Cortex of kidney (tissue), 1 donor: ENCODE measurements at places on chromosomes 11 and 22.

GRCh38 chr11:62033191-62034035, 66.0 kb upstream of the FTH1 start:
- DNase-seq: no peak

GRCh38 chr22:31333641-31334040, 12.5 kb downstream of the PATZ1 start:
- no peak for DNase-seq

DNA sequence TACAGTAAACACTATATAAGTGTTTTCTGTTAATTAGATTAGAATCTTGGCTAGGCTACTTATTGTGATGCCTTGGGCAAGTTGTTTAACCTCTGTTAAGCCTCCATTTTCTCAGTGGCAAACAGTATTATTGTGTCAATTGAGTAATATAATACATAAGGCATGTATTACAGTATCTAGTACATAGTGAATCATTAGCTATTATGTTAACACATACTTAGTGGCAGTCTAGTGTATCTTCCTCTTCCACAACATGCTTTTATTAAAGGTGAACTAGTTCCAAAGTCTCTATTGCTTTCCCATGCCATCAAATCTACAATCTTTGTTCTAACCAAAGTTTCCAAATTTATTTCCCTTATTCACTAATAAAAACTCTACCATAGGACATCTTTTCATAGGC, 200.9 kb downstream of the SOX6 start:
- DNase-seq: no peak

DNA sequence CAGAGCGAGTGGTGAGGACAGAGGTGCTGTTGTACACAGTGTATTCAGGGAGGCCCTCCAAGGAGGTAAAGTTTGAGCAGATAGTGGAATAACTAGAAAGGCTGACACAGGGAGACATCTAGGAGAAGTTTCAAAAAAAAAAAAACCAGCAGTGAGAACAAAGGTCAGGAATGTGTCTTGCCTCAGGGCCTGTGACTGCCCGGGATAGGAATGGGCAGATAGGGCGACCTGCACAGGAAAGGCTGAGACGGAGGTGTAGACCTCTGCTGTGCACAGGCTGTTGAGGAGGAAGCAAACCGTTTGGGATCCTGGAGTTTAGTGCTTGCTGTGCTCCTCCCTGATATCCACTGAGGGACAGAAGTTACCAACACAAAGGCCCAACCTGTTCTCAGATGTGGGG, 406.5 kb upstream of the B3GAT1 start:
- no peak for DNase-seq

DNA sequence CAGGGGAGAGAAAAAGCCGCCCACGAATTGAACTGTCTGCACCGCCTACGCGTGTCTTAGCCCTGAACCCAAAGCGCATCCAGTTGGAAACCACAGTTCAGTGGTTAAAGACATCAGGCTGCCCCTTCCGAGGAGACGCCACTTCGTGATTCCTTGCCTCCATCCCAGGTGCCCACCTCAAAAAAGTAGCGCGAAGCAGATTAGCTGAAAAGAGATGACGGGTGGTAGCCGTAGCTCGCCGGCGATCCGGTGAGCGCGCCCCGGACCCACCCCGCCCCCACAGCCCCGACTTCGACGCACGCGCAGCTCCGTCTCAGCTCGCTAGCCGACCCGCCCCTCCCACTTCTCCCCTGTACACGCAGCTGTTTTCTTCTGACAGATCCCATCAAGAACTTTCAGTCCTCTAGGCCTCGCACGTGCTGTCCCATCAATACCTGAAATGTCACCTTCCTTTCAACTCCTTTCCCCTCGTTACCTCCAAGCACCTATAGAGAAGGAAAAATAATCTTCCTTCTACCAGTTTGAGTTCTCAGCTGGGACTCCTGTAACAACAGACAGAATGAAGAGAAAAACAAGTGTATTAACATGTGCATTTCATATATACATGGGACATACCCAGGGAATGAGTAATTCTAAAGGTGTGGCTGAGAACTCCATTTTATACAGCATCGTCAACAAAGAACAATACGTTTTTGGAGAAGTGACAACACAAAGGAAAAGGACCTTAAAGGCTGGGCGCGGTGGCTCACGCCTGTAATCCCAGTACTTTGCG, 49.5 kb downstream of the OR4D9 start:
- peak; percentile 30 for DNase-seq

- no peak for DNase-seq
Observed at GRCh38 chr11:110182886-110183285, 89.7 kb downstream of the ZC3H12C start.

GRCh38 chr22:24806663-24807001, 621 bp downstream of the SGSM1 start:
- DNase-seq: no peak

DNA sequence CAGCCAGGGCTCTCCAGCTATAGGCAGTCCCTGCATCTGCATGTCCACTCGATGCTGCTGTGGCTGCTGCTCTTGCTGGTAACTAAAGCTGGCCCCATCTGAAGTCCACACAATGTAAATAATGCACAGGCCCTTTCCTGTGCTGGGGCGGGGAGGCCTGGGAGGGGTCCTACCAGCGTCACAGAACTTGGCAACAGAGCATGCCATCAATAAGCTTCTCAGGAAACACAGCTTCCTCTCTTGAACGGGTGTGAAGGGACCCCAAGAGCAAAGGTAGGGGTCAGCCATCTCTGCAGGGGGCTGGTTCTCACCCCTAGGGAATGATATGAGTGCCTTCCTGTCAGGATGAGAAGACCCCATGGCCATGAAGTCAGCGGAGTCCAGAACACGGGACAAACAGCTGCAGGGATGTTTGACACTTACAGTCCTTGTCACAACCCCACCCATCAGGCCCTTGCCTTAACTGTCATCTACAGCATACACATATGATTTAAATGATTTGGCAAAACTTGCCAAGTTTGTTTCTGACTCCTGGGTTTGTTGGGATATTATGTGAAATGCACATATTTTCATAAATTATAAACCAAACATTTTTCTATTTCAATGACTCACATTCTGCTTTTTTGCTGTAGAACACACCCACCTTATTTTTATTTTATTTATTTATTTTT, 39.1 kb upstream of the LYVE1 start:
- no peak for DNase-seq

DNA sequence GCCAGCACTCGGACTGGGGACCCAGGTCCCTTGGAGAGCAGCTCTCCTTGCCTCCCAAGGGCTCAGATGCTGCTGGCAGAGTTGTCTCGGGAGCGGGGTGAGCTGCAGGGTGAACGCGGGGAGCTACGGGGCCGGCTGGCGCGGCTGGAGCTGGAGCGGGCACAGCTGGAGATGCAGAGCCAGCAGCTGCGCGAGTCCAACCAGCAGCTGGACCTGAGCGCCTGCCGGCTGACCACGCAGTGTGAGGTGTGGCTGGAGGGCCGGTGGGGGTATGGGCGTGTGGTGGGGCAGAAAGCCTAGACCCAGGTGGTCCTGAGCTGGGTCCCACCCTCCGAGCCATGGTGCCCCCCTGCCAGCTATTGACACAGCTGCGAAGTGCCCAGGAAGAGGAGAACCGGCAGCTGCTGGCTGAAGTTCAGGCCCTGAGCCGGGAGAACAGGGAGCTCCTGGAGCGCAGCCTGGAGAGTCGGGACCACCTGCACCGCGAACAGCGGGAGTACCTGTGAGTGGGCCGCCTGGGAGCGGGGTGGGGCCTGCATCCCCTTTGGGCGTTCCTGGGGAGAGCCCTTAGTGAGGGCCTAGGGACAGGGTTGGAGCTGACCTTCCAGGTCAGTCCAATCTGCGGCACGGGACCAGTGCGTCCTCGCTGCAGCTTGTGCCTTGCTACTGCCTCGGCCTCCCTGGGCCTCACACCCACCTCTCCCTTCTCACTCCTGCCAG, 5.8 kb upstream of the RPS6KA4 start:
- DNase-seq: no peak

DNA sequence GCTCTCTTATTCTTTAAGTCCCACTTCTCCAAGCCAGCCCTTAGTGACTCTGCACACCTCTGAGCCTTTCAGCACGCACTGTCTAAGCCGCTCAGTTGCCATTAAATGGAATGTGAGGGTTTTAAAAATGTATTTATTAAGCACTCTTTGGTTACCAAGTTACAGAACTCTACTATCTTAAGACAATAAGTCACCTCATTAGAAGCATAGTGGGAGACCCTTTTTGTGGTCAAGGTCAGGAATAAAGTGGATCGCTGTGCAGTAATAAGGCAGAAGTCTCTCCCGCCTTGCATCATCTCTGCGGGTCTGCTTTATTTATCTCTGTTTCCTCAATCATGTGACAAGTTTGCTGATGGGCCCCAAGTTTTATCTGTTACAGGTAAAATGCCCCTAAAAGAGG, 11.9 kb downstream of the SLC25A18 start:
- DNase-seq: no peak

GRCh38 chr22:47687346-47687655, 924.9 kb downstream of the TBC1D22A start:
- DNase-seq: no peak

DNA sequence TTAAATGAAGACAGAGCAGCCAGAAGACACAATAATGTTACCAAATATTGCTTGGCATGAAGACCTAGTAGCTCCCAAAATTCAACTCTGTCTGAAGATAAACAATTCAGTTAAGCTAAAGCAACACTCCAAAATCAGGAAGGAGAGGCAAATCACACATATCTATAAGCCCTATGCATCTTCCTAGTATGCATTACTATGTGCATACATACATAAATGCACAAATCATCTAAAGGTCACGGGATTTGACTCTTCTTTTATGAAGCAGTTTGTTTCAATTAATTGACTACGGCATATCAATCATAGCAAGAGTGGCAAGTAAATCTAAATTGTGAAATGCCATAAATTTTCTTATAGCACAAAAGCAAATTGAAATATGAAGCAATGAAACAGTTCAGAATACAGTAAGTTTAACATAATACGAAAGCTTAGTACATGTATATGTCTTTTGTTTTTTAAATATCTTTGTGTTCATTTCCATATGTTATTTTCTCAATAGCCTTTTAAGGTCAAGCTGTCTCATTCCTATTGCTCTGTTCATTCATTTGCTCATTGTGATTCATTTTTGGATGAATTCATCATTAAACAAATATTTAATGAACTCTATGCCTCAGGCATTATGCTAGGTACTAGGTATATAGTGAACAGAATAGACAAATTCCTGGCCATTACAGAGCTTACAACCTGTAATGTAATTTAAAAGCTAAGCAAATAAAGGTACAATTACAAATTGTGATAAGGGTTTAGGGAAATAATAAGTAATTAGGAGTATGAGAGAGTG, 540.5 kb downstream of the DLG2 start:
- DNase-seq: no peak

DNA sequence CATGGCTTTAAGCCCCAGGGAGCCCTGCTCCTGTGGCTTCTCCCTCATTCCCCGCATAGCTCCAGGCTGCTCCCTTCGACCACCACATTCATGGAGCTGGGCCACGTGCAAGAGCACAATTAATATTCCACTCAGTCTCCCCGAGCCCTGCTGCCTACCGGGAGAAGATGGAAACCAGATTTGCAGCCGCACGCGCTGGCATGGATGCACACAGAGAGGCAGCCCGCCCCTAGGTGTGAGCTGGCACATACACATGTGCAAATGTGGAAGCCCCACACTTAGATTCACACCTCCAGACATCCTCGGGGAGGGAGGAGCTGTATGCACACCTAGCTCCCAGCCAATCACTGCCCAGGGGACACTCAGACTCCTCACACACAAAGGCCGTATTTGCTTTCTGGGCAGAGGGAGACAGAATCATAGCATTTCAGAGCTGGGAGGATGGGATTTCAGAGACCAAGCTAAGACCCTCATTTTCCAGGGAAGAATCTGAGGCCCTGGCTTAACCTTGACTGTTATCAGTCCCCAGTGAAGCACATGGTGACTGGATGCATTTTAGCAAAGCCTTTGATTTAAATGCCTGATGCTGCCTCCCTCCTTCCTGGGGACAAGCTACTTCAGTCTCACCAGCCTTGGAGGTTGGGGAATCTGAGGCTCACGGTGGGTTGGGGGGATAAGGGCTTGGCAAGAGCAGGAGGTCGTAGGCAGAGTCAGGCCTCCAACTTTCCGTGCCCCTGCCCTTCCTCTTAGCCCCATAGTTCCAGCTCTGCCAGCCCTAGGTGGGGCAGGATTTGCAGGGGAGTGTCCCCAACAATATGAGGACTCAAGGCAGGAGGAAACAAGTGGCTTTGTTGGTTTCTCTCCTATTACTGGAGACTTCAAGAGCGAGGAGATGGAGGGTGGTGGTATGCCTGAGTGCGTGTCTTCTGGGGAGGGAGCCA, 5.3 kb upstream of the CREB3L1 start:
- no peak for DNase-seq

GRCh38 chr11:3344327-3345174, 34.4 kb downstream of the ZNF195 start:
- DNase-seq: no peak

- DNase-seq: no peak
Observed at GRCh38 chr11:71062199-71062598, 190.2 kb downstream of the SHANK2 start.

- no peak for DNase-seq
Observed at GRCh38 chr11:122711831-122712381, 56.4 kb downstream of the UBASH3B start.

DNA sequence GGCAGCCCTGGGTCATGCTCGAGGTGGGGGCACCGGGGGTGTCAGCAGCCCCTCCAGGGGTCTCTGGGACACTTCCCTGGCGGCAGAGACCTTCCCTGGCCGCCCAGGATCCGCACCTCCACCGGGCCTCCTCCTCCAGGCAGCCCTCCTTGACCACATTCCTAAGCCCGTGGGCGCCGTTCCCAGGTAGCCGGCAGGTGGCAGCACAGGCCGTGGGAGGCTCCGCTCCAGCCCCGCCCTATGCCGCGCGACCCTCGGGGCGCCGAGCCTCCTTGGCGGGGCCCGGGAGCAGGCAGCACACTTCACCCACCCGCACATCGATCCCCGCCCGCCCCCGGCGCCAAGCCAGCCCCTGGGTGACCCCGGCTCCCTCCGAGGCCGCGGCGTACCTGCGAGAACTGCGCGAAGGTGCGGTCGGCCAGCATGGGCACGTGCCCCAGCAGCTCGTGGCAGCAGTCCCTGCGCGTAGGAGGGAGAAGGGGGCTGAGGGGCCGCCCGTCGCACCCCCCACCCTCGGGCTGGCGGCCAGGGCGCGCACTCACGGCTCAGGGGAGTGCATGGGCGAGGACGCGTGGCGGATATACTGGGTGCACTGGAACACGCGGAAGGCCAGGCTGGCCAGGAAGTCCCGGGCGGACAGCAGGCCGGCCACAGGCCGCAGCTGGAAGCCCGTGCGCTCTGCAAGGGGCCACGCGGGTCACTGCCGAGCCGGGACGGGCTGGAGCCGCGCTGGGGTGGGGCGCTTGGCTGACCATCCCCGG, 5.3 kb upstream of the INS start:
- DNase-seq: no peak

- DNase-seq: no peak
Observed at GRCh38 chr11:133927690-133928627, 28.8 kb downstream of the IGSF9B start.

GRCh38 chr22:39530692-39531331, 1.7 kb downstream of the RPS19BP1 start:
- no peak for DNase-seq

DNA sequence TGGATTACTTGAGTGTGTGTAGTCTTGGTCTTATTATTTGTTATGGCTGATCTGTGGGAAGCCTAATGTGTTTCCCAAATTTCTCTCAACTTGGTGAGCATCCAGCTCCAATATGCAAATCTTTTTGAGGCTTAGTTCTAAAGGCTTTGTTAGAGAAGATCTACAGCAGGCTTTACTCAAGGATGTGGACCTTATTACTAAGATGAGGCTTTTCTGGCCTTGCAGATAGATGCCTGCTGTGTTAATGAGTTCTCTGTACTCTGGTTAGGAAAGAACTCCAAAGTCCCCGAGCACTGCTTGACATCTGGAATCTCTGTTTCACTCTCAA, 24.1 kb downstream of the MYEOV start:
- DNase-seq: no peak
